ENCODE measurements at places on chromosomes 6 and 20.

GRCh38 chr6:88989215-88989614, 25.8 kb upstream of the RNGTT start:
- DNase-seq, result no peak

GRCh38 chr6:76776876-76777275, 686.4 kb downstream of the HTR1B start:
- DNase-seq, result no peak

DNA sequence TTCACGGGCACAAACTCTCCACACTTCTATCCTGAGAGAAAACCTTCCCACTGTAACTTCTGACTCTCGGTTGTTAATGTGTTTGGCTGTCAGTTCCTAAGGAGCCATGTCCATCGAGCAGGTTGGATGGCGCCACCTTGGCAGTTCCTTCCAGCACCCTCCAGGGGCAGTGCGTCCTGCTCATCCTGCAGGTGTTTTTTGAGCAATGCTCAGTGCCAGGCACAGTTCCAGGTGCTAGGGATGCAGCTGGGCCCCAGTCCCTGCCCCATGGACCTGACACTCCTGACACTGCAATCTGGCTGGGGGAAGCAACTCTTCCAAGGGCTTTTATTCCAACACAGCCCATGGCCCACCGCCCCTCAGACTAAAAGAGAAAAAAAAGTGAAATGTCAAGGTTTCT, 376.4 kb downstream of the PREX1 start:
- no peak for DNase-seq

GRCh38 chr20:33986560-33987216, 7.0 kb upstream of the RALY start:
- DNase-seq, result no peak

GRCh38 chr6:113018351-113019151, 671.4 kb downstream of the RFPL4B start:
- DNase-seq, result no peak

- peak; percentile 83 for DNase-seq
Measured at GRCh38 chr6:108557494-108558371, 3.0 kb upstream of the FOXO3 start.

DNA sequence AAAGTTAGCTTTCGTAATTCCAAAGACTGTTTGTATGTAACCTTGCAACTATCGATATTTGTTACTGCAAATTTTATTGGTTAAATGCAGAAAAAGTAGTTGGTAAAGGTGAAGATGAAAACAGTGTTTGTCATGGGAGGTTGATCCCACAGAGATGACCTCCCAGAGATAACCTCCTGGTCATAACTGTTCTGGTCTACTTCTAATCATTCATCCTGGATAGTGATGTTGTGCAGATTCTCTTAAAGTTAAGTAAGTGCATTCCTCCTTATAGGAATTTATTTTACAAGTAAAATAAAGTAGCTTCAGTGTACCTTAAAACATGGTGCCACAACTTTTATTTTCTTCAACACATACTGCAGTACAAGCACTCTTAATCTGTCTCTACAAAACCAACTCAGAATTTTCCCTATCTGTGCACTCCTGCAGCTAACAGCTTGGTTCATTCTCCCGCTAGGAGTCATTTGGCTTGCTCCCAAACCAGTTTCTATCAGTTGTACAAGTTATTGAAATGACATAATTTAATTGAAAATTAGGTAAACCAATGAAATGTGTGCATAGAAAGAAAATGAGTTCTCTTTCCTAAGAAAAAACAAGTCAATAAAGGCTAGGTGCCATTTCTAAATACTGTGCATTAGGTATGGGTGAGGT, 19.2 kb downstream of the METTL24 start:
- no peak for DNase-seq
